ENCODE measurements at places on chromosomes 6 and 20.

DNA sequence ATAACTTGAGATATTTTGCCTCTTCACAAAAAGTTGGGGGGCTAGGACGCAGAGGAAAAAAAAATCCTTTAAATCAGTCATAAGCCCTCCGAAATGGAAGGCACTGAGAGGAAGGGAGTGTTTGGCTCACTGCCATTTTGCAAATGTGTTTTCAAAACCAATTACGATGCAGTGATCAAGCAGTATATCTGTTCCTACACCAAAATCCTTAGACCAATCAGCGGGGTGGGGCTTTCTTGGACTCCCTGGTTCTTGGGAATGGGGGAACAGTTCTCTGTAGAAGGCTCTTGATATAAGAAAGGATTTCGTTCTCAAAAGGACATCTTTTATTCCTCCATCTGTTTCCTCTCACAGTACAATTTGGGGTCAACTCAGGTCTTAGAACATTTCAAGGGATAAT lies 478.6 kb upstream of the JARID2 start:
- peak; percentile 10 for DNase-seq

GRCh38 chr6:112636650-112637262 lies 289.6 kb downstream of the RFPL4B start:
- no peak for DNase-seq

DNA sequence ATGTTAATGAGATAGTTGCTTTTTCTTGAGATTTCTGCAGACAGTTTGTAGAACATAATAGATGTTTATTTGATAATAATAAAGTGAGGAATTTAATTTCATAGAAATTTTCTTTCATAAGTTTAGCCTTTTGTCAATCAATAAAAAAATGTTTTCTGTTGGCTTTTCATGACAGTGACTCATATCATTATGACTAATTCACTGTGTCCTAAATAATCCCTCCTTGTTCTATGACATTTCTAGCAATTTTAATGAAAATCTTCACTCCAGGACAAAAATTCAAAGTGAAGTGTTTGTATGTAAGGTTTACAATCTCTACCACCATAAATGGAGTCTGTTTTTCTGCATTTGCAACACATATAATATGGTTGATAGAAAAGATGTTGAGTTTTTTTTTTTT lies 109.9 kb downstream of the UTRN start:
- DNase-seq, result no peak

- DNase-seq, result no peak
Measured at GRCh38 chr20:40991181-40991889, 37.3 kb upstream of the TOP1 start.

DNA sequence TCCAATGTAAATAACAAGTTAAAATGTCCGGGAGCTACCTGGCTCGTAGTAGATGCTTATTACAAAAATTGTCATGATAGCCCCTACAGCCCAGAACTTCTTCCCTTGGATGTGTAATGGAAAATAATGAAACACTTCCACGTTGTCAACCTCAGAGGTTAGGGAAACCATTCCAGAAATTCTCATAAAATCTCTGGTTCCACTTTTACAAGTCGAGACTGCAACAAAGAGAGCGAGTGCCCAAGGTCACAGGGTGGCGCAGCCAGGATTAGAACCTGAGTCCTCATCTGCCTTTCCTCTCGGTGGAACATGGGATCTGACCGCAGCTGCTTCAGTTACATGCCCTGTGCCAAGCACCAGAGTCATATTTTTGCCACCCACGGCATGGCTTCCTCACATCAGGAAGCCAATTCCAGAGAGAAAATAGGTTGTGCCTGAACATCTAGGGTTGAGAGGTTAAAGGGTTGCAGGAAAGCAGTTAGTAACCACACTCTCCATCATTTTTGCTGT lies 157.6 kb downstream of the SOBP start:
- no peak for DNase-seq

DNA sequence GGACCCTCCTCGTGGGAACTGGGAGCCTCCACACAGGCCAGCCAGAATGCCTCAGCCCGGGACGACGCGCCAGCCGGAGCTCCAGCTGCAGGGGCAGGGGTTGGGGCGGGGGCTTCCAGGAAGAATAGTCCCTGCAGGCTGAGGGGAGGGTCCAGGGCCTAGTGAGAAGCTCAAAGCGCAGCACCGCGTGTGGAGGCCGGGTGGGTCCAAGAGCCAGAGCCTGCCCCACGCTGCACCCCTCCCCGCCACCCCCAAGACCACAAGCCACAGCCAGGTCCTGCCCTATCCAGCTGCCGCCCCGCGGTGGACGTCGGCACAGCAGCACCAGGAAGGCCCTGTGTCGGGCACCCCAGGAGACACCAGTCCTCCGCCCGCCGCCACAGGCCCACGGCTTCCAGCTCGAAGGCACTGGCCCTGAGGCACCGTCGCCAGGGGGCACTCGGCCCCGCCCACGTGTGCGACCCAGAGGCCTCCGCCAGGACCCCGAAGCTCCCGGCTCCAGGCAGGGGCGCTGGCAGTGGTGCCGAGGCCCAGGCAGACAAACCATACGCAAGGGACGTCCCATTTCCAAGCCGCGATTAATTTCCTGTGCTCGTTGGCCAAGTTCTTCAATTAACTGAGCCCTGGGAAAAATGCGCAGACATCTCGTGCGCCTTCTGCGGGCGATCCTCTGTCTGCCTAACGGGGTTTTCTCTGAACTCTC lies 19.5 kb downstream of the KCNQ2 start:
- DNase-seq, result no peak

- DNase-seq, result peak; percentile 45
Measured at GRCh38 chr20:50191544-50192363, 1.1 kb downstream of the CEBPB start.

DNA sequence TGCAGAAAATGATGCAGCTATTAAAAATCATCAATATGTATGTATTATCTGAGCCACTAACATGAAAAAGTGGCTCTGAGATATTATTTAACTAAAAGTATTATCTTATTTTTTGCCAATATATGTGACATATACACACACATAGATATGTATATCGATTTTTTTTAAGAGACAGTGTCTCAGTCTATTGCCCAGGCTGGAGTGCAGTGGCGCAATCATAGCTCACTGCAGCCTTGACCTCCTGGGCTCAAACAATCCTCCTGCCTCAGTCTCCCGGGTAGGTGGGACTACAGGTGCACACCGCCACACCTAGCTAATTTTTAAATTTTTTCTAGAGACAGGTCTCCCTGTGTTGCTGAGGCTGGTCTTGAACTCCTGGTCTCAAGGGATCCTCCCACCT lies 1.6 kb upstream of the TRAF3IP2 start:
- DNase-seq, result no peak

- no peak for DNase-seq
Measured at GRCh38 chr20:4216142-4216735, 200.9 kb upstream of the RNF24 start.

All from NCI-H2081 (cell line).